ENCODE measurements at places on chromosomes 16 and 17.

GRCh38 chr17:75842963-75843576, 1.1 kb downstream of the UNC13D start:
- no peak for DNase-seq

DNA sequence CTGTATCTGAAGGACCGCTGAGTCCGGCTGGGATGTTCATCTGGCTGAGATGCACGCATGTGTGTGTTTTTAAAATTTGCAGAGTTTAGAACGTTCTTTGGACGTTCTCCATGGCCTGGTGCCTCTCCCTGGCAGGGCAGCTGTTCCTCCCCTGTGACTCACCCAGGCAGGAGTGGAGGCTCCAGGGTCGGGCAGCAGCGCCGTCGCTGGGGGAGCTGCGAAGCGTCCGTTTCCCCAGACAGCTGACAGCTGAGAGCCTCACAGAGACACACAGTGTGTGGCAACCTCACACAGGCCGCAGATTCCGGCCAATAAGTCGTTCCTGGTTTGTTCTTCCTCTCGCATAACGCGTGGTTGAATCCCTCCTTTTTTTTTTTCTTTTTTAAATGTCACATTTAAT, 80.6 kb downstream of the OR1D5 start:
- DNase-seq = no peak

DNA sequence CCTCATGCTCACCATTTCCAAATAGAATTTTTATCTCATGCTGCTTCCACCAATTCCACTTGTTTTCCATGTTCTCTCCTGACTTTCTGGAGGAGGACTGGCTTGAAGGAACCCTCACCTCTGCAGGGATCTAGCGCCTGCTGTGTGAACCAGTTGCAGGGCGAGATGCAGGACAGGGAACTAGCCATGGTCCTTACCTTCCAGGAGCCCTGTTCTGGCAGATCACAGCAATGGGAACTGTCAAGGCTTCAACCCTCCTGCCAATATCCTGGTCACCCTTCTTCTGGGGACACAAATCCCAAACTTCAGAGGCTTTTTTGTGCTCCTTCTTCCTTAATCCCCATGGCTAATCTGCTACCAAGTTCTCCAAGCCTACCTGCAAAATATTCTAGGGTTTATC, 60.4 kb upstream of the MMP2 start:
- no peak for DNase-seq

DNA sequence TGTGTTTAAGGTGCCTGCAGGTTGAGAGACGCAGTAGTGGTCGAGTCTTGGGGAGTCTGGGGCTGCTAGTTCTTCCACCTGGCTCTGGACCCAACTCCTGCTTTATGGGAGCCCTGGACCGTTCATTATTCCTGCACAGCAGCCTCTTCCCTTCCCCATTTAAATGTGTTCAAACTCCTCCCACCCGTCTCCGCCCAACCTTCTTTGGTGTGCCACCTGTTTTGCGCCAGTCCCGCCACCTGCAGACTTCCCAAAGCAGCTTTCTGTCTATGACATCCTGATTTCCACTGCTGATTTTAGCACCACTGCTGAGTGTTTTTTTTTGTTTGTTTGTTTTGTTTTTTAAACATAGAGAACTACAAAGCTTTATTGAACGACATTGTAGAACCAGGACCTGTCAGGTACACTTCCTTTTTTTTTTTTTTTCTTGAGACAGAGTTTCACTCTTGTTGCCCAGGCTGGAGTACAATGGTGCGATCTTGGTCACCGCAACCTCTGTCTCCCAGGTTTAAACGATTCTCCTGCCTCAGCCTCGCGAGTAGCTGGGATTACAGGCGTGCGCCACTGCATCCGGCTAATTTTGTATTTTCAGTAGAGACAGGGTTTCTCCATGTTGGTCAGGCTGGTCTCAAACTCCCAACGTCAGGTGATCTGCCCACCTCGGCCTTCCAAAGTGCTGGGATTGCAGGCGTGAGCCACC, 12.8 kb downstream of the ADORA2B start:
- no peak for DNase-seq

DNA sequence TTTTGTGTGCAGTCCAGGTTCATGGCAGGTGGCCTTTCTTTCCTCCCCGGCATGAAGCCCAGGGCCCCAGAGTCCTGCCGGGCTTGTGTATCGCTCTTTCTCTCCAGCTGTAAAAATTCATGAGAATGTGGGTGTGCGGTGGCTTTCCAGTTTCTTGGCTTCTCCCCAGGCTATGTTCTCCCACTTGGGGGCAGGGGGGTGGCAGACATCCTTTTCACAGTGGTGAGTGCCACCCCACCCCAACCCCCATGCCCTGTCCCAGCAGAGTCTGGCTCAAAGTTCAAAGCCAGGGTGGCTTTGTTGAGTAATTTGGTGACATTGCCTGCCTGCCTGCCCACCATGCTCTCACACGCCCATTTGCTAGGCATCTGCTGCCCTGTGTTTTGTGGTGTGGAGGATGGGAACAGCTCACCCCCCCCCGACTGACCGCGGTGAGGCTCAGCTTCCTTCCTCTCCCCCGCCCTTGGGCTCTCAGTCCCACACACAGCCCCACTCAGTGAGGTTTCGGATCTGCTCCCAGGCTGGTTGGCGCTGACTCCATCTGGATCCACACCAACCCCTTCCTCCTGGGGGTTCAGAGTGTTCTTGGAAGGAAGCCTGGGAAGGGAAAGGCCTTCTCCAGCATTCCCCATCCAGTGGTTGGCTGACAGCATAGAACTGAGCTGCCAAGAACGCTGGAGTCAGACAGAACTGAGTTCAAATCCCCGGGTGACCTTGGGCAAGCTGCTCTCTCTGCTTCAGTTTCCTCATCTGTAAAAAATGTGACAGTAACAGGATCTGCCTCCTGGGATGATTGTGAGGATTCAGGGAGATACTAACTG, 36.0 kb downstream of the CHD9 start:
- peak; percentile 94 for DNase-seq

DNA sequence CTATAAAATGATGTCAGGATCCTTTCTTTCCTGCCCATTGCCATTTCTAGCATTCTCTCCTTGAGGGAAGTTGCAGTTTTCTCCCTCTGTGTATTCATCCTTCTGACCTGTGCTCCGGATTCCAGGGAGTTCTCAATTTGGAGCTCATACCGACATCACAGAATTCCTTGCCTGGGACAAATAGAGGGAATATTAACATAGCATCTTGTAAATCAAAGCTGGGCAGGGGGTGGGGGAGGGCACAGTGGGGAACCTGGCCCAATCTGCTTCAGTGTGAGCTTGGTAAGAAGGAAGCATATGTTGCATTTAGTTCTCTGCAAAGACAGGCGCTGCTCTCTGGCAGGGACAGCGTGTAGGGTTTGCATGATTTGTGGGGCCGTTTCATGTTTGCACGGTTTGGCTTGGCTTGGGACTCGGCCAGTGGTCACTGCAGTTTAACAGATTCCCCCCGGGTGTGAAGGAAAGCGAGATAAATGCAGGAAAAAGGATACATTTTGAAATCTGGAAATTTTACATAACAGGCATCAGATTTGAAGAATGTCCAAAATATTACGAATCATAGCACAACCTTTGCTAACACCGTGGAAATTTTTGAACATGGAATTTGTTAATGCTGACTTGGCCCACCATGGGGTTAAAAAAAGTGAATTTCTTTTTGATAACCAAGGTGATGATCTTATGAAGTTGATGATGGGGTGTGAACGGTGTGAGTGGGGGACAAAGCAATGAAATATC, 178.0 kb downstream of the WWOX start:
- DNase-seq = no peak

- DNase-seq = no peak
Observed at GRCh38 chr17:7590743-7591142, 849 bp upstream of the SOX15 start.

DNA sequence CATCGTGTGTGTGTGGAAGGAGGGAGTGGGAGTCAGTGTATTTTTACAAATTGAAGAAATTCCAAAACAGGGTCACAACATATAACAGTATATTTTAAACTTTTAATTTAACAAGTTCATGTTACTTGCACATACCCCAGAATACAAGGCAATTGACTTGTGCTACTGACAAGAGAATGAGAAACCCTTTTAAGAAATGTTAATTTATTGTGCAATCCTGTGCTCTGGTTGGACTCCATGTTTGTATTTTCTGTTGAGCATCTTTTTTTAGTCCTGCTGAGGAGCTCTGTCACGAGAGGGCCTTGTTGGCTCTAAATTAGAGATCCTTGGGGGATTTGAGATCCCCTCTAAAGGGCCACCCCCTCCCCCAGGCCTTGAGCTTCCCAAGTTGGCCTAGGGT, 1.1 kb upstream of the EMP2 start:
- DNase-seq = no peak

GRCh38 chr17:2691965-2692780, 19.4 kb downstream of the CLUH start:
- no peak for DNase-seq

- no peak for DNase-seq
Observed at GRCh38 chr17:68569346-68569745, 31.8 kb downstream of the FAM20A start.

DNA sequence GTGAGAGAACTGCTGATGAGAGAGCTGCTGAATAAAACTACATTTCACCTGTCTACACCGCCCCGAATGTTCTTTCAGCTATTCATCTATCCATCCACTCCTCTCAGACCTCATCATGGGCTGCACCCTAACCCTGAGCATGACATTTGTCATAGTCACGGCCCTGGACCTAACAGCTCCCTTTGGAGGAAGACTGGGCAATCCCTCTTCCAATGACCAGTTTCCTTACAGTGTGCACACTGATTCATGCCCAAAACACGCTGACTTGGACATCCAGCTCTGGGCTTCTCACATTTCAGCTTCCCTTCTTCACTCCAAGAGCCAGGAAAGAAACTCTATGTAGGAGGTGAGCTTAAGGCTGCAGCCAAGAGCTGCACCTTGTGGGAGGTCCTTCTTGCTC, 41.8 kb upstream of the ARL4D start:
- no peak for DNase-seq

- DNase-seq = no peak
Observed at GRCh38 chr16:66032841-66033240, 333.6 kb upstream of the CDH5 start.

- no peak for DNase-seq
Observed at GRCh38 chr17:48549281-48549630, 4.3 kb upstream of the HOXB2 start.

DNA sequence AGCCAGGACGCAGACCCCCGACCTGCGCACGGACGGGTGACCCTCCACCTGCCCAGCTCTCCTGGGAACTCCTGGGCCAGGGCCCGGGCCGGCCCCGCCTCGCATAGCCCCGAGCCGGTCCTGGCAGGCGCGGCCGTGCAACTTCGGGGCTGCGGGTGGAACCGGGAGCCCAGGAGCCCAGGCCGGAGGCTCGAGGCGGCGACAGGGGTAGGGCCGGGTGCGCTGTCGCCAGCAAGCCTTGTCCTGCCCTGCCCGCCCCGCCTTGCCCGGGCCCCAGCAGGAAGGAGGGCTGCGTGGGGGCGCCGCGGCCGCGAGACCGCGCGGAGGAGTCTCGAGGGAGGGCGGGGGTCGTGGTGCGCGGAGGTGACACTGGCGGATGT, 408 bp downstream of the LMF1 start:
- DNase-seq = no peak

- no peak for DNase-seq
Observed at GRCh38 chr17:29555840-29556239, 11.0 kb downstream of the ABHD15 start.

- DNase-seq = no peak
Observed at GRCh38 chr16:81457326-81458133, 12.9 kb downstream of the CMIP start.

- DNase-seq = no peak
Observed at GRCh38 chr16:82756283-82756599, 129.5 kb downstream of the CDH13 start.

DNA sequence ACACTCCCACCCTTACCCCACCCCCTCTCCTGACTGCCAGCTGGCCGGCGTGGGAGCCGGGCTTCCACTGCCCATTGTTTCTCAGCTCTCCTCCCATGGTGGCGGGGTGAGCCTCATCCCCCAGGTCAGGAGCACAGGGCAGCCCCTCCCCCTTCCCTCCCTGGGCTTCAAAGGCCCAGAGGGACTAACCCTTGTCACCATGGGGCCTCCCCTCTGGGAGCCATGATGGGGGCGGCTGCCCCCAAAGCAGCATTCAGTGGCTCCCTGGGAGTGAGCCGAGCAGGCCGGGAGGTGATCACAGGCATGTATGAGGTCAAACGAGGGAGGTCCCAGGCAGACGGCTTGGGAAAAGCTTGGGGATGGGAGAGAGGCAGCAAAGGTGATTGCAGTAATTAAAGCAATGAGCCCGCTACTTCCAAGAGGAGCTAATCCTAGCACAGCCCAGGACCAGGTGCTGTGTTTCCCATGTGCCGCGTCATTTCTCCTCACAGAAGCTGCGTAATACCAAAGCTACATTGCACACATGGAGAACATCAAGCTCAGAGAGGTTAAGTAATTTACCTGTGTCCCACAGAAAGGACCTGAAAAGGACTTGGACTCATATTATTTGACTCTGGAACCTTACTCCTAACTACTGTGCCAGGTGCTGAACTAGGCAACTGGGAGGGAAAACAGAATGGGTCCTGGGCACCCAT, 24.5 kb downstream of the CDK5RAP3 start:
- DNase-seq = no peak

- DNase-seq = no peak
Observed at GRCh38 chr17:78421534-78422266, 43.3 kb downstream of the PGS1 start.

DNA sequence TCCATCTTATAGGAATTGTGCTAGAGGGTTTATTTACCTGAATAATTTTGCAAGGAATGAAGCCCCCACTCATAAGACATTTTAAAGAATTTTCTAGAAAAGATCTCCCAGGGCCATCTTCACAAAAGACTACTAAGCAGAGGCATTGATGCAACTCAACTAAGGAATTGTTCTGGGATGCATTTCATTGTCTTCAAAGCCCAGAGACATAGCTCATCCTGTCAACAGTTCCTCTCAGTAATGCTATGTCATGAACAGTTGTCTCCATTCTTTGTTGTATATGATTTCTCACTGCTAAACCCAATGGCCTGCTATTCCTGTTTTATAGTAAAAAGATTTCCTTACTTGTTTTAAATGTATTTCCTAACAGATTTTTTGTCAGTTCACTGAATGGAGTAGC, 136.8 kb upstream of the RBL2 start:
- no peak for DNase-seq

GRCh38 chr17:57631871-57632270, 113.2 kb downstream of the CCDC182 start:
- no peak for DNase-seq

- DNase-seq = no peak
Observed at GRCh38 chr17:83196973-83197880, 117.8 kb downstream of the METRNL start.

DNA sequence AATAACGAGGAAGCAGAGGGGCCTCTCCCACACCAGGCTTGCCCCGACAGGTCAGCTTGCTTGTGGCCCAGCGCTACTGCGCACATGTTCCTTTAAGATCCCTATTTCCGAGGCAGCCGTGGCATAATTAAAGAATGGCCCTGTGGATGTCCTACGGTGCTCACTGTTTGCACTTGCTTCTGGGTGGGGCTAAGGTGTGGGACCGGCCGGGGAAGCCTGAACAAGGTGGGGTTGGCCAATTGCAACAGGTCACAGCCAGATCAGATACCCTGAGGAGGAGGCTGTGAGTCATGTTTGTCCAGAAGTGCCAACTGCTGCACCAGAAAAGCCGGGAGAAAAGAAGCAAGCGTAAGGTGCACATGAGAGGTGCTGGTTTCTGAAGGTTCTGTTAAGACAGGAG, 158.5 kb upstream of the CACNG5 start:
- peak; percentile 64 for DNase-seq

- no peak for DNase-seq
Observed at GRCh38 chr16:75012380-75013081, 13.7 kb downstream of the ZNRF1 start.
